Heart right ventricle (tissue), 16 donors: ENCODE measurements at places on chromosomes 6 and 20.

GRCh38 chr6:130043344-130043743 is 25.0 kb downstream of the L3MBTL3 start:
- no peak for DNase-seq

GRCh38 chr20:18092890-18093289 is 35.2 kb upstream of the OVOL2 start:
- no peak for DNase-seq

- DNase-seq = no peak
Observed at GRCh38 chr6:80480421-80481157, 374.1 kb downstream of the BCKDHB start.

DNA sequence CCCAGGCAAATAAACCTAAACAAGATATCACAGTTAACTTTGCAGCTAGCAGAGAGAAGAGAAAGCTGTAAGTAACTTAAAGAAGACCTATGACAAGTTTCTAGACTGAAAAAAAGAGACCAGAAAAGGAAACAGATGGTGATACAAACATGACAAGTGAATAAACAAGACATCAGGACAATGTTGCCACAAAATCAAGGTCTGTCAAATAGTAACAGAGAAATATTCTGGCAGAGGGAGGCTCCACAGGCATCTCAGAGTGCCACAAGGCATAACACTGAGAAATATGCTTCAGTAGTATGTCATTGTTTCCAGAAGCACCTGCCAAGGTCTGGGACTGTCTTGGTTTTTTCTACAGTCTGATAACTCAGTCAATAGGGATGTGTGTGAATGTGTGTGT is 332.2 kb downstream of the KHDRBS2 start:
- DNase-seq = no peak

GRCh38 chr6:107523054-107523791 is 33.3 kb downstream of the SOBP start:
- DNase-seq = no peak

DNA sequence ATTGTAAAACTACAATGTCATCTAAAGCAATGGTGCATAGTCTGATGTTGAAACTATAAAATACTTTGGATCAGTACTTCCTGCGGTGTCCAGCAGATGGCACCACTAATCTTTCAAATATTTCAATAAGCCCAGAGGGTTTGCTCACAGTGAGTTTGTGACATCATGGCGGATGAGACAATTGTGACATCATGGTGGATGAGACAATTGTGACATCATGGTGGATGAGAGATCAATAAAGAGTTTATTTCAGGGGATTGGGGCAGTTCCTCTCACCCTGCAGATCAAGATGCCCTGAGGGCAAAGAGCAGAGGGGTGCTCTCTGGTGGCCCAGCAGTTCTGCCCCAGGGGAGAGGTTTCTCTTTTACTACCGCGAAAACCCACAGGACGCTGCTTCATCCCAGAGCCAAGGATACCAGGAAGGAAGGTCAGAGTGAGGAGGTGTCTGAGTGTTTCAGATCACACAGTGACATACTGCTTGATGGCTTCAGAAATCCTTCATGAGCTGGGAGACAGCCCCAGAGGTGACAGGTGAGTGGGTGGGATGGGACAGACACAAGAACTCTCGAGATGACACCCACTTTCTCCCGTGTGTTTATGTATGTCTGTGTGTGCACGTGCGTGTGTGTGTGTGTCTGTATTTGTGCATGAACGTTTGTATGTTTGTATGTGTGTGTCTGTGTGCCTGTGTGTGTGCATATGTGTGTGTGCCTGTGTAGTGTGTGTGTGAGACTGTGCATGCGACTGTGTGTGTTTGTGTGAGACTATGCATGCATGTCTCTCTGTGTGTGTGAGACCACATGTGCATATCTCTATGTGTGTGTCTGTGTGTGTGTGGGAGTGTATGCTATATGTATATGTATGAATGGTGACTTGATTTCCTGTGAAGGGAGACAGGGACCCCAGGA is 7.3 kb upstream of the ULBP2 start:
- peak; percentile 55 for DNase-seq

DNA sequence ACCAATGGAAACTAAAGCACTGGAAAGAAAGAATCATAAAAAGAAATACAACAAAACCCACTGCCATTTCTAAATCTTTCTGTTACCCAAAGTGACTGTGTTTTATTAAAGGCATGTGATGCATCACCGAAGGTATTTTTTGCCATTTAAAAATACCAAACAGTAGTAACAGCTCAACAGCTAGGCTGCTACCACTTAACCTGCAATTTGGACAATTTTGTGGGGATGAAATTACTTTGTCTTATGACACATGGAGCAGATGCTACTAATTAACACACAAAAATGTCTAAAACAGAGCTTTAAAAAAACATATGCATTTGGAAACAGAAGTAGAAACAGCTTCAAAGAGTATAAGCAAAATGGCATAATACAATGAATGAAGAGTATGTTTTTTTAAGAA is 97.4 kb downstream of the ATXN1 start:
- DNase-seq = no peak

- no peak for DNase-seq
Observed at GRCh38 chr6:17361013-17361412, 32.4 kb upstream of the CAP2 start.

DNA sequence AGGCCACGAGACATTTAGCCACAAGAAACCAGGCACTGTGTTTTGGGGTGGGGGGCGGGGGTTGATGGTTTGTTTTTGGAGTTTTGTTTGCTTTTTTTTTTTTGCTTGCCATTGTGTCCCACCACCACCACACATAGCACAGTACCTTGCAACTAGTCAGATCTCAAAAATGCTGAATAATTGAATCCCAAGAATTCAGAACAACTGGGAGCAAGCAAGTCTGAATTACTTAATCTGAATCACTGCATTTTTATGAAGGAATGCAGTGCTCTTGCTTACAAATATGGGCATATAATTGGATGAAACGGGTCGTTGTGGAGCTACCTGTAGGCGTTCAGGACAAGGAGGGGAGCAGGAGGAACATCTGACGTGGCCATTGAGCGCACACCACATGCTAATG is 151.5 kb upstream of the CDYL start:
- no peak for DNase-seq

DNA sequence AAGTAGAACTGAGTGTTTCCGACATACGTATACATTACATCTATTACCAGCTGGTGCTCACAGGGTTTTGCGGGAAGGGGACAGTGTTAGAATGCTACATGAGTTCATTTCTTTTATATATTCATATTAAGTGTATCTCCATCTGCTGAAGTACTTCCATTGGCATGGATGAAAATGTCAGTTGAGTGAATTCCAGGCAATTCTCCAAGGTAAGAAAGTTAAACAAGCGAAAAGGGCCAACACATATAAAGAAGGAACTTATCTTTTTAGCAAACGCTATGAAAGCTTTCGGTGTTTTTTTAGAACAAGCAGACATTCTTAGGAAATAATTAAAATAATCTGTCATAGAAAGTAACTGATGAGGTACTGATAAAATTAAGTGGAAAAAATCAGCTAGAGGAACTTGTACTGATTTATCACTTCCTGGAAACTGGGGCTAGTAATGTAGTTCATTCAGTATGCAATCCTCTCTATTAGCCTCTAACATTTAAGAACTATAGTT is 34.6 kb downstream of the RNF146 start:
- no peak for DNase-seq

DNA sequence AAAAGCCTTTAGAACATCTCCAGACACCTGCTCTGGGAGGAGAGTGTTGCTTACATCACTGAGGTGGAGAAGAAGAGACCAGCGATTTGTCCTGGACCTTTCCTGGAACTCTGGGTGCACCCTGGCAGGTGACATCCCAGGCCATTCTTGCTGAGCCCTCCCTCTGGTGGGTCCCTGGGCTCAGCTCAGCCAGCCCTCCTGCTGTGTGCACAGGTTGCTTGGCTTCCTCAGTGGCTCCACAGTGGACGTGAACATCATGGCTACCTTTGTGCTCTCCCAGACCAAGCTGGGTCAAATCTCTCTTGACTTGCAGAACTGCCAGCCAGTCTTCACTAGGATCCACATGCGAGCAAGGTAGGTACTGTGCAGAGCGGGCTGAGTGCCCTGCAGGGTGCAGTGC is 19.9 kb upstream of the BPIFA2 start:
- DNase-seq = no peak

DNA sequence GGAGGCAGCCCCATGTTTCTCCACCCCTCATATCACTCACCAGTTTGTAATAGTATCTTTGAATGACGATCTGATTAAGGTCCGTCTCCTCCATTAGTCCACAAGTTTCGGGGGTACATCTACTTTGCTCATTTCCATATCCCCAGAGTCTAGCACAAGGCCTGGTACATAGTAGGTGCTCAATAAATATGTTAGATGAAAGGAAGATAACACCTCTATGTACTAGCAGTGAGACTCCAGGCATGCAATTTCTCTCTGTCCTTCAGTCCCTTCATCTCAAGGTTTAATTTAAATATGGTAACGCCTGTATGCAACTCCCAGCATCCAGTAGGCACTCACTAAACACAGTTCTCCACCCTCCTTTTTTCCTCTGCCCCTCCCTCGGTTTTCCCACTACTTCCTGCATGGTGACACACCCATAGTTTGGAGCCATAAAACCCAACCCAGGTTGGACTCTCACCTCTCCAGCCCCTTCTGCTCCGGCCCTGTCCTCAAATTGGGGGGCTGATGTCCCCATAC is 461 bp upstream of the HNF4A start:
- DNase-seq = no peak

GRCh38 chr6:87364602-87365252 is 20.1 kb downstream of the C6orf163 start:
- no peak for DNase-seq

GRCh38 chr6:110558575-110558974 is 82.2 kb upstream of the SLC22A16 start:
- no peak for DNase-seq

- DNase-seq = no peak
Observed at GRCh38 chr6:113011389-113011788, 664.3 kb downstream of the RFPL4B start.

DNA sequence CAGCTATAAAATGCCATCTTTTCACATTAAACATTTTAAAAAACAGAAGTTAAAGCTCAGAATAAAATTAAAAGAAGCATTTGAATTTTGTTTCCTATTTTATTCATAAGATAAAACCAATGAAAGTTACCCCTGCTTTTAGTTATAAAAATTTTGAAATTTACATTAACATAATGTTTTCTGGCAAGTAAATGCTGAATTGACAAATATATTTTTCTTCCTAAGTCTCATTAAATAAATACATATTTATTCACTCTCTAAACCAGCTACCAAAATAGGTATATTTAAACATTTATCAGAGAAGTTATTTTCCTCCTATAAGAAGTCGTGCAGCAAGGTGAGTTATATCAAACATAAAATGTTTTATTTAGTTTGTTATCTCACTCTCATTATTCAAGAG is 213.6 kb downstream of the TRDN start:
- no peak for DNase-seq

- no peak for DNase-seq
Observed at GRCh38 chr6:151958332-151958731, 150.8 kb downstream of the ESR1 start.

- no peak for DNase-seq
Observed at GRCh38 chr20:35001596-35002362, 46.1 kb downstream of the MYH7B start.

DNA sequence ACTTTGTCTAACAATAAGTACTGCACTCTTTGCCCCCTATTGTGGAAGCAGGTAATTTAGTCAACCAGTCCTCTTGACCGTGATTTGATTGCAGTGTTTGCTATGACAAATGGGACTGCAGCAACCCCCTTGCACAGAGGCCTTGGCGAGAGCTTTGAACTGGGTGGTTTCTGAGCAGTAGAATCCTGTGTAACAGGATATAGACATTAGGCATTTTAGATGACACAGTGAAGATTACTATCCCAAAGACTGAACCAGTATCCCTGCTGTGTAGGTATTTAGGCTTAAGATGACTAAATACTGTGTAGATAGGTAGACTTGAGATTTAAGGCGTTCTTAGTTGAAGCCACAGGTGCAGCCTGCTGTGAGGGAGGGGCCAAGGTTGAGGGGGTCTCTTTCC is 9.9 kb downstream of the DNMT3B start:
- DNase-seq = no peak

- peak; percentile 73 for DNase-seq
Observed at GRCh38 chr6:30883685-30884520, at the start of gene DDR1. Gene DDR1 (plus strand): TSS chr6:30884519. CDS start chr6:30888730, 4,211 bp downstream.

DNA sequence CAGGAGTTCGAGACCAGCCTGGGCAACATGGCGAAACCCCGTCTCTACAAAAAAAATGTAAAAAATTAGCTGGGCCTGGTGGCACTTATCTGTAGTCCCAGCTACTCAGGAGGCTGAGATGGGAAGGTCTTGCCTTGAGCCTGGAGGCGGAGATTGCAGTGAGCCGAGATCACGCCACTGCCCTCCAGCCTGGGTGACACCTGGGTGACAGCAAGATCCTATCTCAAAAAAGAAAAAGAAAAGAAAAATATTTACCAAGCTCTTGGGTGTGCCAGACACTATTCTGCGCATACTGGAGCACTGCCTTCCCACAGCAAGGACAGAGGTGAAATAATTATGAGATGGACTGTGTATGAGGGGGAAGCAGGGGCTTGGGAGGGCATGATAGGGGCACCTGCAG is 19.6 kb downstream of the POFUT1 start:
- no peak for DNase-seq

DNA sequence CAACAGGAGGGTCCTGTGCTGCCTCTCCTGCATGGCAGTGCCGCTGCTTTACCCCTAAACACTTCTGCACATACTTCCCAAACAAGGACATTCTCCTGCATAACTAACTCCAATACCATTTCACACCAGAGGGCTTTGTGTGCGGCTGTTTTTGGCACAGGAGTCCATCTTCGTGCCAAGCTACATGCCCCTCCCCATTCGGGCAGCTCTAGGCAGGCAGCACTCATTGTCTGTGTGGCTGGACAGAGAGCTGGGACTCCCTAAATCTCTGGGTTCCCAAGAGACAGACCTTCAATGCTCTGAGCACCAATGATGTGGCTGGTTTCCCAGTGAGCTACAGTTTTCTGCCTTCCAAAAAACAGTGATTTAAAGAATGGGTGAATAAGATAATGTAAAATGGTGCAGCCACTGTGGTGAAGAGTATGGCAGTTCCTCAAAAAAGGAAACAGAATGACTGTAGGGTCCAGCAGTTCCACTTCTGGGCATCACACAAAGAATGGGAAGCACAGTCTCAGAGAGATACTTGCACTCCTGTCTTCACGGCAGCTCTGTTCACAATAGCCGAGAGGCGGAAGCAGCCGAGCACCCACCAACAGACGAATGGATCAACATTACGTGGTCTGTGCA is 80.3 kb upstream of the DUSP22 start:
- DNase-seq = no peak

DNA sequence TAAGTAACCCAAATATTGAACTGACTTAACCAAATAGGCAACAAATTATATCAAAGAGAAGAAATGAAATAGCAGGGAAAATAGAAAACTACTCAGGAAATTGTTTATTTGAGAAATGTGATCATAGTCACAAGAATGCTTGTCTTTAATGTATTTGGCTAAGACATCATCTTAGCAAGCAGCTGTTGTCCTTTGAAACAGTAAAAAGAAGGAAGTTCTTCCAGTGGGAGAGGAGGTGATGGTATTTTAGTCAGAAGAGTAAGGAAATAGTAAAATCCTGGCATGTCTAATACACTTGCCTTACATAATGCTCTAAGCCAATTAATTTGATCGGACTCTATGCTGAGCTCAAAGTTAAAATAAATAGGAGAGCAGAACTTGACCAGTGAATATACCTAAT is 126.5 kb downstream of the EPM2A start:
- no peak for DNase-seq
